A549 (cell line): ENCODE measurements at places on chromosomes 2 and 18. TPM values are rescaled to one million over a fixed set of nuclear protein-coding genes. Genes with fewer than 3 reads are reported as not detected.

Gene SNORC
- 7.0 to 8.4 TPM (median 7.2 TPM) in 3 replicates for polyA plus RNA-seq

- DNase-seq = no peak
These were observed 79.3 kb upstream of the LGALSL start for GRCh38 chr2:64374686-64375085.

- peak; percentile 45 for DNase-seq
These were observed 56.5 kb upstream of the ERBB4 start for GRCh38 chr2:212595036-212595654.

DNA sequence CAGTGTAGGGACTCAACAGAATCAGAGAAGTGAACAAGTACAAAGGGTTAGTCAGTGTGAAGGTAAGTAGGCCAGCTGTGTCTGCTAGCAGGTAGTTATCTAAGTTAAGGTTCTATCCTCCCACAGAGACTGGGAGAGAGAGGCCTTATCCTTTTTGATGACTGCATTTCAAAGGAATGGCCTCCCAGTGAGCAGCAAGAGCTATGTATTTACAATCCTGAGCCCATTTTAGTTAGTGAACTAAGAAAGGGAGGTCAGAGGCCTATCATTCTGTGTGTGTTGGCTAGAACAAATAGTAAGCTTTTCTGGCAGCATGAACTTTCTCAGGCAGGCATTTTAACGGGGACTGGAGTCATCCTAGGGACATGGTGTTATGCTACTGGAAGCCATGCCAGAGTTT, 182.9 kb downstream of the VWC2L start:
- peak; percentile 69 for DNase-seq

DNA sequence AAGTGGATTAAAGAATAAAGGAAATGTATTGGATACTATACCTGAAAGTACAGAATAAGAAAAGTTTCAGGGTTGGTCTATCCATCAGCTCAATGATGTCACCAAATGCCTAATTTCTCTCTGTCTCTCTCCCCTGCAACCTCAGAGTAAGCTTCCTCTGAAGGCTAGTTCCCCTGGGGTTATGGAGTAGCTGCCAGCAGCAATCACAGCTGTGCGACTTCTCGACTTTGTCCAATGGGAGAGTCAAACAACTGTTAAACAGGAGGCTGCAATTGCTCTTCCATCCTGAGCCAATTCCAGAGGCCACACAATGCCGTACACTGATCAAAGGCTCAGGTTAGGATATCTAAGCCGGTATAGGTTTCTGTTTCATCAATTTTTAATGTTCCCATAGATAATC, 95.3 kb upstream of the FANCL start:
- DNase-seq = no peak
